Psoas muscle (tissue), 8 donors: ENCODE measurements at places on chromosomes 5 and 9.

DNA sequence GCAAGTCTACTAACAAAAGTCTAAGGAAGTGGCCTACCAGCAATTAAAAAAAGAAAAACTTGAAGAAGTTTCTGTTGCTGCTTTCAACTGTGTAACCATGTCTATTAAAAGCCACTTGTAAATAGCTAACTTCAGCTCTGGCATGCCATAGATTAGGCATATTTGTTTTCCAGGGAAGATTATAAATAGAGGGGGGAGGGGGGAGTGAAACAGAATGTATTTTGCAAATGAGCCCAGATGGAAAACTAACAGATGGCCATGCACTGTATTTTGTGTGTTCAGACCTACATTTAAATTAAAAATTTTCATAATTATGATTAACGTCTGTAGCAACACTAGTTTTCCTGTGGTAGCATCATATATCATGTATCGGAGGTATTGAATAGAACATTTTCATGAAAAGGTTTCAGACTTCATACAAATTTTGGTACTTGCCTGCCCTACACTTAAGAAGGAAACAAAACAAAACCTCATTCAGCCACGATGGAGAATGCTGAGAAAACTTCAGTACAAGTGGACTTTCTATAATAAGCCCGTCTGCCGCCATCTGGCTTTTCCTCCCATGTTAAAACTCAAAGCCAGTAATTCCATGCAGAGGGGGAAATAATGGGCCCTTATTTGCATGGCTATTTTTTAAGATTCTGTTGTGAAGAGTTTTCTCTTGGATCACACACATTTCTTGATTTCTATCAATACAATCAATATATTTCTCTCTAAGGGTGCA lies 220.4 kb upstream of the SMARCA2 start:
- DNase-seq = no peak

GRCh38 chr5:144142139-144142823 lies 28.2 kb downstream of the YIPF5 start:
- no peak for DNase-seq

DNA sequence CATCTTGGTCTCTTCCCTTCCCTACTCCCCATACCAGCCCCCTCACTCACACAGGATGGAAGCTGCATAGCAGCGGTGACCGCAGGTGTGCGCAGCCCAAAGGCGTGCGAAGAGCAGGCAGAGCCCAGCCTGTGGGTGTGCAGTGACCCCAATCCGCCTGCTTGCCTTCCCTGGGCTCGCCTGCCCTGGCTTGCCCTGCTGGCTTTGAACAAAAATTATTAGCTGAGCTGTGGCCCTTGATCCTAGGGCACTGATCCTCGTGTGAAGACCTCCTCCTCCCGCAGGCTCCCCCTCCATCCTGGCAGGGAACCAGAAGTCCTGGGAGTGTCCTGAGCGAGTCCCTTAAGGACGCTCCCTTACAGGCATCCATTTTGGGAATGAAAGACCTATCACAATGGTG lies 31.9 kb downstream of the MORN5 start:
- no peak for DNase-seq

GRCh38 chr9:128818099-128818838 lies at the start of gene ENDOG:
ENDOG (plus strand) TSS chr9:128818500; CDS start chr9:128818685, 185 bp downstream.
- peak; percentile 98 for DNase-seq

DNA sequence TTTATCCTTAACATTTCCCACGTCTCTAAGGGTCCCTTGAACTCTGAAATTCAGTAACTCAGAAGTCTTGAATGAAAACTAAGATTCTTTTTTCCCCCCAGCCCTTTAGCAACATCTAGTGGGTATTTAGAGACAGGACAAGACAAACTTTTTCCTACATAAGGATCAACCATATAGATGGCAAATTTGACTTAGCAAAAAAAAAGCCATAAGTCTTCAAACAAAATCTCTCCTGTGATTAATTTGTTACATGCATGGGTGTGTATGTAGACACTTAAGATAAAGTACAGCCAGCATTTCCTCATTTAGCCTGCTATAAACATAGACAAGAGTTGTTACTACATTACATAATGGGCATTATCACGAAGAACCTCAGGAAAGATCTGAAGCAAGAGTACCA lies 29.1 kb upstream of the ANKRD31 start:
- no peak for DNase-seq

GRCh38 chr9:22742401-22742800 lies 295.8 kb downstream of the DMRTA1 start:
- DNase-seq = no peak

DNA sequence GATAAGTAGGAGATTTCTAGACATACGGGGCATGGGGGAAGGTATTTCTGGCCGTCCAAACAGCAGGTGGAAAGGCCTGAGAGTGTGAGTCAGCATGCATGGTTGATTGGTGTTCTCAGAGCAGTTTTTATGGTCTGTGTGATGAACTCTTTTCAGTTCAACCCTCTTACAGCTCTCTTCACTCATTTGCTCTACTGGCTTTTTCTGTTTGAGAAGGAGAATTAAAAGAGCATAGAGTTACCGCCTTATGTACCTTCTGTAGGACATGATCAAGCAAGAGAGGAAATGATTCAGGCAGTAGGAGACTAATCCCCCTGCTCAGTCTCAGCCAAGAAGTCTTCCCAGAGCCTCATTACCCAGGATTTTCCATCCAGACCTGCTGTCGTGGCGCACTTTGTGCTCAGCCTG lies 92.4 kb downstream of the PRDM6 start:
- DNase-seq = no peak

DNA sequence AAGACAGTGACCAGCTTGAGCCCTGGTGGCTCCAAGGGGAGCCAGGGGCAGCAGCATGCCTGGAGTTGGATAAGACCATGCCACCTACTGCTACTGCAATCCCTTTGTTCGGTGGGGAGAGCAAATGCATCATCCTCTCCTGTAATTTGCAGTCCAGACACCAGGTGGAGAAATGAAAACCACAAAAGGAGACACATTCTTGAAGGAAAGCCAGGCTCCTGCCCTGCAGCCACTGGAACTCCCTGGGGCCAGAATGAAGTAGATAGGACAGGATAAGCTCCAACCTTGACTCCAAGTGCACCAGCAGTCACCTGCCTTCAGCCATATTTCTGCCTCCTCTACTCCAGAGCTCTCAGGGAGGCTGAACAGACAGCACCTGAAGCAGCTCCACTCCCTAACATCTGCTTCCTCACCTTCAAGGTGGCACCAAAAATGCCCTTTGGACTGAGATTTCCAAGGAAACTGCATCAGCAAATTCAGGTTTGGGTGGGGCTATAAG lies 65.1 kb upstream of the IQGAP2 start:
- DNase-seq = no peak

DNA sequence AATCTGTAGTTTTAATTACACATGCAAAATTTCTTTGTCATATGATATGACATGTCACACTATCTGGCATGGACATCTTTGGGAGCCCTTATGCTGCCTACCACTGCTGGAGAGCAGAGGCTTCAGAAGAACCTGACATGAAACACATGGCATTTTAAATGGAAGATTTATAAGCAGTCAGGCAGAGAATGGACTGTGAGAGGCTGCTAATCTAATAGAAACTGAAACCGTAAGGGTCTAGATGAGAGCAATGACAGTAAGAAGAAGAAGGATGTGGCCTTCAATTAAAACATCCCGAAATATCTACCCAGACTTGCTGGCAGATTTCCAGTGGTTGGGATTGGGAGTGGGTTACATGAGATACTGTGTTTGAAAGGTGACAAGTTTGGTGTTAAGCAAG lies 149.8 kb downstream of the MACIR start:
- DNase-seq = no peak

- no peak for DNase-seq
Observed at GRCh38 chr5:16685069-16685468, 68.3 kb upstream of the RETREG1 start.

- DNase-seq = no peak
Observed at GRCh38 chr9:132125361-132125760, 36.5 kb upstream of the NTNG2 start.

- no peak for DNase-seq
Observed at GRCh38 chr5:157473383-157474320, 13.6 kb downstream of the NIPAL4 start.

DNA sequence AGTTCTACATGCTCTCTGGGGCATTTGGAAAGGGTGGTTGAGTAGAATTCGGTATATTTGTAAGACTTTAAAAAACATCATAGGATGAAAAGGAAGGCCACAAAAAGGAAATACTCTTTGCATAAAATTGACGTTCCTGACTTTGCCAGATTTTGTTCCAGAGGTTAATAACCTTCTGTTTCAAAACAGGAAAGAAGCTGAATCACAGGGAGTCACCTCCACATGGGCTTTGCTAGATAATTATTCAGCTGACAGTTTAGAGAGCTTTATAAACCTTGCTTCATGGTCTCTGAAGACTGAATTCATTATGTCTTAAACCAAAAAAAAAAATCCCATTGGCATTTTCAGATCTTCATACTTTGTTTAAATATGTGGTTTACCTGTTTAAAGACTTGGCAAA lies 203.7 kb downstream of the SEMA6A start:
- no peak for DNase-seq

DNA sequence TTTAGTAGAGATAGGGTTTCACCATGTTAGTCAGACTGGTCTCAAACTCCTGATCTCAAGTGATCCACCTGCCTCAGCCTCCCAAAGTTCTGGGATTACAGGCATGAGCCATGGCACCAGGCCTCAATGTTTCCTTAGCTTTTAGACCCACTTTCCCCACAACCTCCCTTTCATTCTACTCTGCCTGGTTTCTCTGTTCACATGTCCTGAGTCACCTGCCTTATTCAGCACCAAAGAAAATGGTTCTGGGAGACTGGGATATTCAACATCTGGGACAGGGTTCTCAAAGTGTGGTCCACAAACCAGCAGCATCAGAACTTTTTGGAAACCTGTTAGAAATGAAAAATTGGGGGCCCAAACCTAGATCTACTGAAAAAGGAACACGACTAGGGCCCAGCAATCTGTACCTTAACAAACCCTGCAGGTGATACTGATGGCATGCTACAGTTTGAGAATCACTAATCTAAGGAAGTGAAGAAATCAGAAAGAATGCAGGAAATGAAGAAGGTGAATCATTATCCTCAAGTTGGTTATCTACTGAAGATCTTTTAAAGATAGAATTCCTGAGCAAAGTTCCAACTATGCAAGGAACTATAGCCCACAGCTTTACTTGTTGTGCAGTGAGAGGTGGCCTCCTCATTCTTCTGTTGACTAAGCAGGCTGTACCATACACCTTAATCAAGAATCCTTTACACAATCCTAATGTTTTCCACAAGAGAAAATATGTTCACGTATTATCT lies 51.8 kb upstream of the CTNNAL1 start:
- DNase-seq = no peak

- no peak for DNase-seq
Observed at GRCh38 chr9:69584759-69585158, 87.4 kb downstream of the APBA1 start.

- DNase-seq = no peak
Observed at GRCh38 chr5:38121420-38121819, 136.9 kb upstream of the EGFLAM start.

DNA sequence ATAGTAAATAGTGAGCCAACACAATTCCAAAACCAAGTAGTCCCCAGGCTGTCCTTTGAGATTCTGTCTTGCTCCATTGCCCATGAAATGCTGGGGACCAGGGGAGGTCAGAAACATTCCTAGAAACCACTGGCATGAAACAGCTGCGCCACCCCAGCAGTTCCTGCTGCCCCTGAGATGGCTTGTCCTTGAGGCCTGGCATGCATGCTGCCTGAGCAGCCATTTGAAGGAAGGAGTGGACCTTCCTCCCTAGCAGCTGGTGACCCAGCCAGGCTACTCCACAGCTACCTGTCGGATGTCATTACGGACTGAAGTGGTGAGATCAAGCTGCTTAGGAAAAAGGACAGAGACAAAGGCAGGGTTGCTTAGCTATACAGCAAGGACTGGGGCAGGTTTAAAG lies 260.6 kb downstream of the DENND1A start:
- no peak for DNase-seq

GRCh38 chr9:38027714-38028113 lies 41.3 kb downstream of the SHB start:
- DNase-seq = no peak

DNA sequence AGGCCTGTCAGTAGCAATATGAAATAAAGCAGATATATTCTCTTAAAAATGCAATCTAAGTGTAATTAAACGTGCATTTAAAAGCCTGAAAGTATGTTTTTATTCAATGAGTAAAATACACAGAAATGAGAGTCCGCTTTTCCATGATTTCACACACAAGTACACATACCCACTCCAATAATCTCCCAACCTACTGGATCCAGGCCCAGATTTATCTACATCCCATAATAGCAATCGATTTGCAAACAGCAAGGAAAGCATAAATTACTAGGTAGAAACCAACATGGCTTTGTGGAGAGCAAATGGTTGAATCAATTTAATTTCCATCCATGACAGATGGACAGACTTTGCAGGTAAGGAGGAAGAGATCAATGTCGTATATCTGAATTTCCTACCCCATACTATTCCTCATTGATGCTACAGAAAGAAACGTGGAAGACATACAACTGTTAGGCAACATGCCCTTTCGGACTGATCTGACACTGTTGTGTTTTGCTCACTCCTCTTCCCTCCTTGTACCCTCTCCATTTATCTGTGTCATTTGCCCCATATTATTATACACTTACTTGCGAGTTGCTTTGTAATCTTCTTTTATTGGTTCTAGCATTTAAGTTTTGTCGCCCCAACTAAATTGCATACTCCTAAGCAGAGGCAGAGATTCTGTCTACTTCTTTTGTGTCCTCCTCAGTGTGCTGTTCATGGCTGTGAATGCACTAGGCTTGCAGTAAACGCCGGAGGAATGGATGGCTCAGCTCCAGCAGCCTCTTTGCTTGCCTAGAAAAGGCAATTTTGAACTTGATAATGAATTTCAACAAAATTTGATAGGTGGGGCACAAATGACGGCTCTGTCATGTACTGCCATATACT lies 133.6 kb downstream of the NFIB start:
- no peak for DNase-seq
